ENCODE measurements at places on chromosomes 7 and 10.

DNA sequence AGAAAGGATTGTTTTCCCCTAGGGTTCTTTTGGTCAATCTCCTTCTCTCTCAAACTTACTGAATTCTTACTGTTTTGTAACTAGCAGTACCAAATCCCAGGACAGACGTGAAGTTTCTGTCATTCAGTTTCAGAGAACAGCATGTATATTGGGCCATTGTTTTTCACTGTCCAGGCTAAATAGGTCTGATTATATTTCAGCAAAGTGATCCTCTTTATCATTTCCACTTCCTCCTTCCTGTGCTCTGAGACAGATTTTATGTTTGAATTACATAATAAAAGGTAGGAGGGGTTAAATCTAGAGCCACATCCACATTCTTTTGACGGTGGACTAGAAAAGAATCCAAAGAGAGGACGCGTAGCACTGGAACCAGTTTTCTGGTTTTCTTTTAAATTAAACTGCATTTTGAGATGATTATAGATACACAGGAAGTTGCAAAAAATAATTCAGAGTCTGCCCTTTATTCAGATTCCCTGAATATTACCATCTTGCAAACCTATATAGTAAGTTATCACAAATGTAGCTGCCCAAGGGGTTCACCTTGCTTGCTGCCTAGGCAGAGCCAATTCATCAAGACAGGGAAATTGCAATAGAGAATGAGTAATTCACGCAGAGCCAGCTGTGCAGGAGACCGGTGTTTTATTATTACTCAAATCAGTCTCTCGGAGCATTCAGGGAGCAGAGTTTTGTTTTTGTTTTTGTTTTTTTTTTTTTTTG is 40.1 kb downstream of the AKR1E2 start:
- no peak for DNase-seq

- no peak for DNase-seq
Observed at GRCh38 chr7:50657341-50657873, 92.2 kb upstream of the DDC start.

DNA sequence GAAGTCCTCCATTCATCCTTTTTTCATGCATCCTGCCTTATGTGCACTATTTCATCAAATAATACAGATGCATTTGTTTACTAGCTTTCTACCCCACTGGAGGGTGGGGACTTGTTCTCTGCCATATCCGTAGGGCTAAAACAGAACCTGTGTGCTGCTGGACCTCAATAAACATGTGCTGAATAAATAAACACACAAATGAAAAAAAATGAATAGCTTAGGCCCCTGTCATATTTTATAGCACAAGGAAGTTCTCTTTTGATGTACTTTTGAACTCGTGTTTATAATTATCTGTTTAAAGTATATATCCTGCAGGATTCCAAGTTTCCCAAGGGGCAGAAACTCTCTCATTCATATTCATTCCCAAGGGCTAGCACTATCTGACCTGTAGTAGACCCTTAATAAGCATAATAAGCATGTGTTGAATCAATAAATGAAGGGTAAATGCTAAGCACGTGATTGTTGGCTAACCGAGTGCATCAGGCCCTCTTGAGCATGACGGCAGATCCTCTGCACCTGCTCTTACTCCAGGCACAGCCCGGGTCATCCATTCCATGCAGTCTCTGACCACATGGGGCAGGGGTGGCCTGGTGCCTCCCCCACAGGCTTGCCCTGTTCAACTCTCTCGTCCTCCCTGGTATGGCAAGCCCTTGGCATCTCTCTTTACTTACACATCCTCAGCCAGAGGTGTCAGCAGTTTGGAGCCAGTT is 474.1 kb upstream of the ZMIZ1 start:
- DNase-seq, result no peak

GRCh38 chr7:54781134-54781920 is 22.3 kb upstream of the SEC61G start:
- no peak for DNase-seq

DNA sequence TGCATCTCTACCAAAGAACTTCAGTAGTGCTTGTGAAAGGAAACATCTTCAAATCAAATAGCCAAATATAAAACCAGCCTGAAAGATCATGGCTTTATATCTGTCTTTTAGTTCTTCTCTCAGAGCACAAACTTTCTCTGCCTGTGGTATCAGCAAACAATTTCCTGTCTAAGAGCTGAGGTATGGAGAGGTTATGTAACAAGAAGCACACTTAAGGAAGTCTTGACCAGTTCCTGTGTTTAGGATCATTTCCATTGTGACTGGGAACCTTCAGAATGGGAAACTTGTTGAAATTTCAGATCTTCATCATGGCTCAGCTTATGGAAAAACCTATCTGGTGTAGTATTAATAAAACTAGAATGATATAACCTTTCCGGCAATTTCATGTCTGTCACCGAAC is 148.8 kb downstream of the MBL2 start:
- DNase-seq, result no peak

- no peak for DNase-seq
Observed at GRCh38 chr10:88744002-88744401, 15.8 kb upstream of the LIPN start.

DNA sequence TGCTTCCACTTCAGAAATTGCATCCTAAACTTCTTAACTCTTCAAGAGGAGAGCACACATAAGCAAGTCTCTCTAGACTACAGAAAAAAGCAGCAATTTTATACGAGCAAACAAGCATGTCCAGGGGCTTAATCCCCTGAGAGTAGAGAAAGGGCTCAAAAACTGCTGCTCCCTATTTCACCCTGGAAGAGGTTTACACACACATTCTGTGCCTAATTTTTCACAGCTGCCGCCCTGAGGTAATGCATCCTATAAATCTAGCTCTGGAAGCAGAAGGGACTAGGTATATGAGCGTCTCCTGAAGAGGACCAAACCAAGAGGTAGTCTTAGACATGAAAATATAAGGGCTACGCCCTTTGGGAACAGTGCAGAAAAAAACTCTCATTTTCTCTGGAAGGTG is 73.1 kb downstream of the CRPPA start:
- no peak for DNase-seq

DNA sequence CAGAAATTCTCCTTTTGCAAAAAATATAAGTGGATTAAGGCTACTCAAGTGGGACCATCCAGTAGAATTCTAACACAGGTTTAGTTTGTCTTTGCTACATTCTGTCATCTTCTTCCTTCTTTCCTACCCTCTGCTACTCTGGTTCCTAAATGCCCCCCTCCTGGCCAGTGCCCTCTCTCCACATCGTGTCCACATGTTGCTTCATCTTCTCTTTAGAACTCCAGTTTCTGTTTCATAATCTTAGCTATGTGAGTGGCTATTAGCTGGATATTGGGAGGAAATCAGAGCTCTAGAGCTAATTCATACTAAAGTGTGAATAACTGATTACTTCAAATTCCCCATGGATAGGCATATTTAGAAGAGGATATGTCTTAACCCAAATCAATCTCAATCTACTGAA is 528.5 kb downstream of the LRMDA start:
- no peak for DNase-seq

DNA sequence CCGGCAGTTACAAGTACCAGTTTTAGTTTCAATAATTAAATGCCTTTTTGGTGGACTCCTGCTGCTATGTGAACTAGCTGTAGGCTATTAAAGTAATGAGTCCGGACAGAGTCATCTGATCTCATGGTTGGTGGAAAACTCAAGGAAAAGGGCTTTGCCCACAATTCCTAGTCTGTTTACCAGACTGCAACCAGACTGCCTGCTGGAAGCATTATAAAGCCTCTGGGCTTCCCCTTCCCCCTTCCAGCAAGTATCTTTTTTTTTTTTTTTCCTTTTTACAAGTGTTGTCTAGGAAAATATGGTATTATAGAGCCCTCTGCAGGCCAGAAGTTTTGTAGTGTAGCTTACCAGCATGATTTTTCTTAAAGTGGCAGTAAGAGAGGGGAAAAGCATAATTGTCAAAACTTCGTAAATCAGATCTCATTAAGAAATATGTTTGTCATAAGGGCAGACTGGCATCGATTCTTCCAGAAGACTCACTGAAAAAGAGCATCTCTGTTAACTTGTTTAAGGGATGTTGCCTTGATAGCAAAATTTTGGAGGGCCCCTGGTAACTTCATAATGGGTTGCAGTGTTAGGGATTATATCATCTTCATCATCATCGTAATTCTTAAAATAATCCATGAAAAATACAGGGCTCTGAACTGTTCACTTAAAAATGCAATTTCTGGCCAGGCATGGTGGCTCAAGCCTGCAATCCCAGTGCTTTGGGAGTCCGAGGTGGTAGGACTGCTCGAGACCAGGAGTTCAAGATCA is 181.3 kb downstream of the TAX1BP1 start:
- DNase-seq, result no peak

DNA sequence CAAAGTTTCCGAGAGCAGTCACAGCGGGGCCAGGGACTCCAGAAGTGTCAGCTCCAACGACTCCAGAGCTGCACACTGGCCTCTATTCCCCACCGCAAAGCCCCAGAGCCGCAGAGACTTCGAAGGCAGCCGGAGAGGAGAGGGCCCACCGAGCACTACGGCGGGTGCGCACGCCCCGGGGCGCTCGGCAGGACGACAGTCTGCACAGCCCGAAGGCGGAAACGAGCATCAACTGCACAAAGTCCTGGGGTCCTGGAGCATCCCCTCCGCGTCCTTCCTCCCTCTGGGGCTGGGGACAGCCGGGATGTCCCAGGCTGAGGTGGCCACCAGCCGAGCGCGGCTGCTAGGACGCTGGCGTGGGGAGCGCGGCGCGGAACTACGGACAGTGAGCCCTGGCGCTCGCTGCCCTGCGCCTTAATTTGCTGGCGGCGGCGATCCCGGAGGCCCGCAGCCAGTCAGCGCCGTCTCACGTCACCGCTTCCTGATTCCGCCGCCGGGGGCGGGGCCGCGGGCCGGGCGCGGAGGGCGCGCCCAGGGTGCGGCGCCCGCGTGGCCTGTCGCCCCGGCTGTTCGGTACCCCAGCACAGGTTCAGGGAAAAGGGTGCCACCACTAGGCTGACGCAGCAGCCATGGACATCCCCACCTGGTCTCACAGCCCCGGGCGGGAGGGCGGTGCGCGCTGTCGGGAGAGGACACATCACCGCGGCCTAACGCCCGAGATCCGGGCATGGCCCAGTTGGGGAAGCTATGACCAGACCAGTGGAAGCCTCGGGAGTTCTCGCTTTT is at the start of gene TBX20:
TBX20 (minus strand) TSS at position 391 of the 786 bp plus-strand sequence. CDS start 480 bp downstream, outside the sequence.
- DNase-seq, result no peak

DNA sequence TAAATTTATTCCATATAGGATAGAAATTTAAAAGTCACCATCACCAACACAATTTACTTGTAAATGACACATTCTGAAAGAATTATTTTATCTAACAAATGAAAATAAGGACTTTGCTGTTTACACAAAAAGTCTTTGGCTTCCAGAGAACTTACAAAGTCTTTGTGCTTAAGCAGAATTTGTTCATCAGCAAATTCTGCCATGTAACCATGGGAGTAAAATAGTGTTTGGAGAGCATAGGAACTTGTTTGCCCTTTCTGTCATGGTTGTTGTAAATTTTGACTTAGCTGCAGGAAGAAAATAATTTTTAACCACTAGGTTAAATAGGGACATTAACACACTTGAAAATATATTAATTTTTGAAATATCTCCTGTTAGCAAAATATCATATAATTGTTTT is 15.2 kb downstream of the FGL2 start:
- DNase-seq, result no peak

DNA sequence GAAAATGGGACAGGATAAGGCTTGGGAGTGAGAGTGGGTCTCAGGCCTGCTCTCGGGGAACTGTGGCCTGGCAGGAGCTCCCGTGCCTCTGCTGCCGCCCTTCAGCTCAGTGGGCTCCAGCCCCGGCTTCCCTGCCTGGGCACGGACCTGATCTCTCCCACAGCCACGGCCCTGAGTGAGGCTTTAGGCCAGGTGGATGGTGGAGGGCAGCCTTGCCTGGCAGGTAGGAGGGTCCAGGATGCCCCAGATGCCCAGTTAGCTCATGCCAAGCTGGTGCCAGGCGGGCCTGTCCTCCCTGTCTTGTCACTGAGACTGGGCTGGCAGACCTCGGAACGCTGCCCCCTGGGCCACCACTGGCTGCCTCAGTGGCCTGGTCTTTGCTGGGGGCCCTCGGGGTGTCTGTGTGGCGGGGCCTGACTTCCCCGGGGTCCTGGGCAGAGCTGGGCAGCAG is 116.6 kb downstream of the INPP5A start:
- no peak for DNase-seq

DNA sequence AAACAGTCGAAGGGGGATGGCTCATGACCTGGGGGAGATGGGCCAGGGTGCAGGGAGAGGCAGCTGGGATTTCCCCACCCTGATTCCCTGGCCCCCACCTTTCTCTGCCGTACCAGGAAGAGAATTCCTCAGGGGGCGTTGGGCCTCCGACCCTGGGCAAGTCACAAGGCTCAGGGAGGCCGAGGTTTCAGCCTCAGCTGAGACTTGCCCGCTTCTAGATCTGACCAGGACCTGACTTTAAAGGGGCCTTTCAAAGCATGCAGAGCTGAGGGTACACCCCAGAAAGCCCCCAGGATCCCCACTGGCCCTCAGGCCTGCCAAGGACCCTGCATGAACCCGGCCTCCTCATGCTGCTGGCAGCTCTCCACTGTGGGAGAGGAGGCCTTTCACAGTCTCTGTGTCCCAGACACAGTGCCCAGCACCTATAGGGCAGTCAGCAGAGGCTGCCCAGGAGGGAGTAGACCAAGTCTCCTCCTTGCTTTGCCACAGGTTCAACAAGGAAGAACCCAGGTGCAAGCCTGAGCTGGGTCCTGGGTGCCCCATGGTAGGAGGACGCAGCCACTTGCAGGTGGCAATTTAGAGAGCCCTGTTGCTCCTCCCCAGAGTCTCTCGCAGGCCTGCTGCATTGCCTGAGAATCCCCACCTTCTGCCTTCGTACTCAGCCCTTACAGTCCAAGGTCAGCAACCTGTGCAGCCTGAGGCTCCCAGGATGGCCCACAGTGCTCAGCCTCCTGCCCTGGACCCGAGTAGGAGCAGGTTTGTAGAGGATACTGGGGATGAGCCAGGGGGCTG is 89.3 kb downstream of the CHST15 start:
- DNase-seq, result no peak

DNA sequence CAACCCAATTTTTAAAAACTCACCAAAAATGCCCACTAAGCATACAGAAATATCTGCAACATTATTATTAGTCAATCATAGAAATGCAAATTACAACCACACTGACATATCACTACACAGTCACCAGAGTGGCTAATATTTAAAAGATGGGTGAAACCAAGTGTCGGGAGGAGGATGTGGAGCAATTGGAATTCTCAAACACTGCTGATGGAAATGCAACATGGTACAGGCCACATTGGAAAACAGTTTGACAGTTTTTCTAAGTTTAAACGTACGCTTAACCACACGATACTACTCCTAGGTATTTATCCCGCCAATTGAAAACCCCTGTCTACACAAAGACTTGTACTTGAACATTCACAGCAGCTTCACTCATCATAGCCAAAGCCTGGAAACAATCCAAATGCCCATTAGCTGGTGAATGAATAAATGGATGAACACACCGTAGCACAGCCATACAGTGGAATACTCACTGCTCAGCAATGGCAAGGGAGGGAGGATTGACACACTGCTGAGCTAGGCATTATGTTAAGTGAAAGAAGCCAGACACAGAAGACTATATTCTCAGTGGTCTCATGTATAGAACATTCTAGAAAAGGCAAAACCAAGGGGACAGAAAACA is 16.3 kb downstream of the GCK start:
- no peak for DNase-seq
